ENCODE measurements at places on chromosomes 1 and 21.

DNA sequence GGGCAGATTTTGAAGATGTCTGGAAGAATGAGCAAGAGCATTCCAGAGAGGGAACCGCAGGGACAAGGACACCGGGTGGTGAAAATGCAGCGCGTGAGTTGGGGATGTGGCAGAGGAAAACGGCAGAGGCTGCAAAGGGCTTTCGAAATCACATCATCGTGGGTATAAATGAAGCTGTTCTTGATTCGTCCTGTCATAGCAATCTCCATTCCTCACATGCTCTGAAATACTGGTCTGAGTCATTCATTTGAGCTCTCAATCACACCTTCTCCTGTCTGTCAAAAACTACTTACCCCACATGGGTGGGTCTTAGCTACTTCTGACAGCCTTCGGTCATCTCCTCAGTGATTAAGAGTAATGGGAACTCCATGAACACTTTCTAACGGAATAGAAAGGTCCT is 81.5 kb downstream of the ERG start:
- DNase-seq = no peak

DNA sequence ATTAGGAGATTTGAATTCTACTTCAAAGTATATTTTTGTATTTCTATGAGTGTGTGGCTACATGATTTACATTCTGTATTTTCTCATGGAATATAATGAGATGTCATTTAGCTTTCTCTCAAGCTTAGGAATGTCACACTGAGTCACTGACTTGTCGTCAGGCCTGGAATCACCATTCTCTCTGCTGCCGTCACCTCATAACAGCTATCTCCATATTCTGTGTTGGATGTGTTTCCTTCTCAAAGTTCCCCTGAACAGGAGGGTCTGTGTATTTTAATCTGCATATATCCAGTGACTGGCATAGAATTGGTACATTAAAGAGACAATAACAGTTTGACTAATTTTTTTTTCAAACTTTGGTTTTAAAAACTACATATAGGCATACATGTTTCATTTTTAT is 35.9 kb downstream of the LYPLAL1 start:
- DNase-seq = no peak

DNA sequence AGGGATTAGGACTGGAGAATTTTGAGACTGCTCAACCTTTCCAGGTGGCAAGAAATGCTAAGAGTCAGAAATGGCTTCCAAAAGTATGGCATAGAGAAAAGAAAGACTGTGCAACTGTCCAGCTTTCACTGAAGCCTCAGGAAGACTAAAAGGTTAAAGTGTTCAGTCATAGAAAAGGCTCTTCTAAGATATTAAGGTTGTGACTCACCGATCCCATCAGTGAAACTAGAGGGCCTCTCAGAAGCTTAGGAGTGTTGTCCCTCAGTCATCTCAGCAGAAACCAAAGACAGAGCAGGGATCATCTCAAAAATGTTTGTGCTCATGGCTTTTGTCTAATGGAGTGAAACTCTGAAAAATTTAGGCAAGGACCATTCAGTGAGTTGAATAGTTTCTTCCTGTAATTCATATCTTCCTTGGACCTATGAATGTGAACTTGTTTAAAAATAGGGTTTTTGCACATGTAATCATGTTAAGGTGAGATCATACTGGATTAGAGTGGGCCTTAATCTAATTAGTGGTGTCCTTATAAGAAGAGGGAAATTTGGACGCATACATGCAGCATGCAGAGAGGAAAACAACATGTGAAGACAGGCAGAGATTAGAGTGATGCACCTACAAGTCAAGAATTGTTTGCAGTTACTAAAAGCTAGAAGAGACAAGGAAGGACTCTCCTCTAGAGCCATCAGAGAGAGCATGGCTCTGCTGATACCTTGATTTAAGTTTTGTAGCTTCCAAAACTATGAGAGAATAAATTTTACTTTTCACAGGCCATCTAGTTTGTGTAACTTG is 71.3 kb downstream of the RPE65 start:
- no peak for DNase-seq

DNA sequence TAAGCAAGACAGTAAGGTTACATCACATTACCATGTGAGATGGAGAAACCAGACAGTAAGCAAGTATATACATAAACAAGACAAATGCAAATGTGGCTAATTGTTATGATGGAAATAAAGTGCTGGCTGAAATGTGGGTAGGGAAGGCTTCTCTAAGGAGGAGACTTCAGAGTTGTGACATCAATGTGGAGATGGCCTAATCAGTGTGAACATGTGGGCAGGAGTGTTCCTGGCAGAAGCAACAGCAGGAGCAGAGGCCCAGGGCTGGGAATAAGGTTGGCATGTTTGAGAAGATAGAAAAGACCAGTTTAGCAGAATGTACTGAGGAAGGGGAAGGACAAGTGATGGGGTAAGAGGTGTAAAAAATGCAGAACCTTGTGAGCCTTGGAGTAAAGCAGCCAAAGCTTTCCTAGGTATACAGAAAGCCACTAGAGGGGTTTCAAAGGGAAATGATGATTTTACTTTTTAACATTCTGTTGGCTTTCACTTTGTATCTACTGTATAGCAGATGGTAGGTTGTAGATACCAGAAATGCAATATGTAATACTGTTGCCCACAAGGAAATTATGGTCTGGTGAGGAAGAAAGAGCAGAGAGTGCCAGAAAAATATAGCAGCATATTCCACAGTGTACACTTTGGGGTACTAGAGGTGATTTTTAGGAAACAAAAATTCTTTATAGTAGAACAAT is 197.4 kb downstream of the FGGY start:
- DNase-seq = no peak

- DNase-seq = no peak
These were observed 177.7 kb downstream of the URB2 start for GRCh38 chr1:229803626-229804217.

- no peak for DNase-seq
These were observed 3.7 kb downstream of the LYPLAL1 start for GRCh38 chr1:219177363-219177762.

- no peak for DNase-seq
These were observed 17.2 kb upstream of the C8A start for GRCh38 chr1:56837244-56837939.

- no peak for DNase-seq
These were observed 253.2 kb downstream of the TOMM20 start for GRCh38 chr1:234875328-234875952.

- DNase-seq = no peak
These were observed 38.8 kb downstream of the DNASE2B start for GRCh38 chr1:84436876-84437655.

GRCh38 chr1:246265481-246265880 is 241.6 kb downstream of the SMYD3 start:
- no peak for DNase-seq

DNA sequence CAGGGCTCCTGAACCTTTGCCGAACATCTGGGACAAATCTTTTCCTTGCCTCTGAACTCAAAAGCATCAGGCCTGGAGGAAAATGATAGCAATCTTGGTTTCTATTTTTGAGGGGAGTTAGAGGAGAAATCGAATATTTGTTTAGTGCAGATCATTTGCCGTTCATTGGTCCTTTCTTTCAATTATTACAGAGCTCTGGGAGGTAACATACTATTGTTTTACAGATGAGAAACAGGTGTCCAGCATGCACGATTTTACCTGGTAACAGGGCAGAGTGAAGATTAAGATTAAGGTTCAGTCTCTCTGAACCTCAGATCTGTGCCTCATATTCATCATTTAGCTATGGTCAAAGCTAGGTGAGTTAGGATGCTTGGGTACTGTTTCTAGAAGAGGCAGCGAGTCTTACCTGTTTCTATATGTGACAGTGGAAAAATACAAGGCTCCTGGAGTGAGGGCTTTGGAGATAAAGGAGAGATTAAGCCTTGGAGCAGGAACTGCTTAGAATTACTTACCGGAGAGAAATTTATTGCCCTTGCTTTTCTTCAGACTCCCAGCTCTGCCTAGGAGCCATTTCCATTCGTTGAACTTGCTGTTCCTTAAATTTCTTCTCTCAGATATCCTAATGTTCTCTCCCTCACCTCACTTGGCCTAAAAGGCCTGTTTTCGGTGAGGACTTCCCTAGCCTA is 1.4 kb downstream of the PRCC start:
- DNase-seq = no peak

GRCh38 chr1:99606306-99606705 is 39.6 kb upstream of the PALMD start:
- DNase-seq = no peak

GRCh38 chr1:163361123-163361934 is 39.6 kb downstream of the NUF2 start:
- DNase-seq = peak; percentile 65

- DNase-seq = peak; percentile 61
These were observed 62.9 kb downstream of the CLSTN1 start for GRCh38 chr1:9760824-9761223.

GRCh38 chr1:153370146-153370545 is 5.3 kb downstream of the S100A12 start:
- no peak for DNase-seq

DNA sequence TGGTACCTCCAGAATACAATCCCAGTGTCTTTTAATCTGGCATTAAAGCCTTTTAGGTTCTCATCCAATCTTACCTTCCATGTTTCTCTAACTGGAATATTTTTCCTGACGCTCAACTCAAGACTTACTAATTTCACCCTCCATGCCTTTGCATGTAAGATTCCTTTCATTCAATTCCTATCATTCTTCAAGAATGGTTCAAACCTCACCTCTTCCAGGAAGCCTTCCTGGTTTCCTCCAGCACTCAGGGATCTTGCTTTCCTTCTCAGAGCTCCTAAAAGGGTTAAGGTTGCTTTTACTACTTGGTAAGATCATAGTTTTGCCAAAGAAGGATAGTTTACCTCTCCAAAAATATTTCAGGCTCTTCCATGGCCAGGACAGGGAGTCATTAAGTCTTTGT is 91.2 kb upstream of the CACNA1E start:
- DNase-seq = peak; percentile 2

DNA sequence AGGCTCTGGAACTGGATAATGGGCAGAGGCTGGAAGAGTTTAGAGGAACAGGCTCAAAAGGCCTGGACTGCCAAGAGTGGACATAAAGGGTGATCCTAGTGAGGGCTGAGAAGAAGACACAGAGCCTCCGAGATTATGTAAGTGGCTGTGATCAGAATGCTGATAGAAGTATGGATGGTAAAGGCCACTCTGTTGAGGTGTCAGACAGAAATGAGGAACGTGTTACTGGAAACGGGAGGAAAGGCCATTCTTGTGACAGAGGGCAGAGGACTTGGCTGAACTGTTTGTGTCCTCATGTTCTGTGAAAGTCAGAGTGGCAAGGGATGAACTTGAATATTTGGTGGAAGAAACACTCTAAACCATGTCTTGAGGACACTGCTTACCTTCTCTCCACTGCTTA is 6.7 kb upstream of the ABCG1 start:
- peak; percentile 7 for DNase-seq

- no peak for DNase-seq
These were observed 92.7 kb downstream of the SUSD4 start for GRCh38 chr1:223271085-223271781.

DNA sequence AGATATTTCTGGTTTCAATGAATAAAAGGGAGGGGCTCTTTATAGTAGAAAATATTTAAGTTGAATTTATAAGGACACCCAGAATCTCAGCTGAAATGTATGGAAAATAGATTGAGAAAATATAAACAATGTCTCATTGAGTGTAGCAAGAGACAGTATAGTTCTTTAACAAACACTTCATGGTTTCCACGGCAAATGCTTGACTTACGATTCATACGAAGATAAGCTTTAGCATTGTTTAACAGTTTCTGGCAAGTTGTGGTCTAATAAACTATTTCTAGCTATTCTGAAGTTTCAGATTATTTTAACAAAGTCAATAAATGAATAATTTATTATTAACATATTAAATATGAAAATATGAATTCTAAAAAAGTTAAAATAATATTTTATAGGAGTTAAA is 1419.4 kb downstream of the KCNT2 start:
- DNase-seq = no peak

- no peak for DNase-seq
These were observed 8.3 kb upstream of the EPB41 start for GRCh38 chr1:28905921-28906666.

- DNase-seq = peak; percentile 87
These were observed 698 bp downstream of the MOV10 start for GRCh38 chr1:112674986-112675727.

DNA sequence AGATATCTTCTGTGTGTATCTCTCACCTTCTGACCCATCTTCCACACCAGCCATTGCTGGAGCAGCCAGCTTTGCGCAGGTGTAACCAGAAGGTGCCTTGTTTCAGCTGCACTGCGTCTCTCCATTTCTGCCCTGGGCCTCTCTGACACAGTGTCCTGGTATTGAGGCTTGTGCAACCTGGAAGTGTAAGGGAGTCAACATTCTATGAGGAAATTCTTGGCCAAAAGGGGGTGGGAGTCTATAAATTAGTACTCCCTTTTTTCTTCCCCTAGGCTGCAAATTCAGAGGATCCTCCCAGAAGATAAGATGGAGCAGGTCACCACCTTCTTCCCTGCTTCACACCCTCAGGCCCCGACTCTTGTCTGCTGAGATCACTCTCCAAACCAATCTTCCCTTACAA is 109.1 kb downstream of the MRPS6 start:
- DNase-seq = no peak

GRCh38 chr1:241606544-241606943 is 33.6 kb downstream of the CHML start:
- no peak for DNase-seq

DNA sequence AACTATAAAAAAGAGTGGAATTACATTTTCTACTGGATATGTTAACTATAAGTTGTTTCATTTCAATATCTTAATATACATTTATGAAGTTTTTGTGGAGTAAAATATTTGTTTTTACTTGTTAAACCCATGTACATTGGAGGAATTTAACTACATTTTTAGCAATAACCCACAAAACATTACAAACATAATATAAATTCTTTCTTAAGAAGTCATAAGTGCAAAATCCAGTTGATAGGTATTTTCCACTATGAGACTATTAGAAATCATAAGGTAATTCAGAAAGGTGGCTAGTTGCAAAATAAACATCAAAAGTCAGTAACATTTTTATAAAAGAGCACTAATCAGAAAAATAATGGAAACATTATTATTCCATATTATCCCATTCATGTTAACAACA is 73.9 kb upstream of the RRP15 start:
- no peak for DNase-seq

GRCh38 chr1:212364985-212365384 is 49.7 kb downstream of the PACC1 start:
- DNase-seq = no peak

DNA sequence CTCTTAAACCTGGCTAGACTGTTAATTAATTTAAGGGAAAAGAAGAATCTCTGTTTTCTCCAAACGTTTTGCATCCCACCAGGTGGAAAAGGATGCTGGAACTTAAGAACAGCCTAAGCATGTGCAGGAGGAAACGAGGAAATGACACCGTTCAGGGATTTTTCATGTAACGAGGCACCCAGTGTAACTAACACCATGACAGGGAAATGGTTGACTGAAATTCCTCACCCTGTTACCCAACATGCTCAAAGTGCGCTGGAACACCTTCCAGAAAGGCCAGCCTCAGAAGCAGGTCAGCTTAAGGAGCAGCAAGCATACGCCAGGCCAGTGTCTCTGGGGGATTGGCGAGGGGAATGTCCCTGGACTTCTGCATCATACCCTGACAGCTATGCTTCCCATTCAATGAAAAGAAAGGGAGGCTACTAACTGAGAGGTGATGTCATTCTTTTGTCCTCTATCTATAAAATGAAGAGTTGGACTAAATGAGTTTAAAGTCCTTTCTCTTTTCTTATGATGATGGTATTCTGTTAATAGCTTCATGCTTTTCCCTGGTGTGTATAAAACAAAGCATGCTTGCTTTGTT is 21.6 kb downstream of the TNN start:
- DNase-seq = peak; percentile 35

GRCh38 chr1:1924386-1924785 is 5.3 kb upstream of the TMEM52 start:
- DNase-seq = peak; percentile 33

- peak; percentile 72 for DNase-seq
These were observed 919 bp downstream of the HECTD3 start for GRCh38 chr1:45009956-45010854.

- DNase-seq = no peak
These were observed 2.7 kb downstream of the ITGA10 start for GRCh38 chr1:145906954-145907753.

Measured in endodermal cell (in vitro differentiated cells).